HCEC 1CT (cell line): ENCODE measurements at places on chromosomes 3 and 15.

- DNase-seq, result no peak
Measured at GRCh38 chr15:47410247-47410646, 307.1 kb upstream of the SEMA6D start.

DNA sequence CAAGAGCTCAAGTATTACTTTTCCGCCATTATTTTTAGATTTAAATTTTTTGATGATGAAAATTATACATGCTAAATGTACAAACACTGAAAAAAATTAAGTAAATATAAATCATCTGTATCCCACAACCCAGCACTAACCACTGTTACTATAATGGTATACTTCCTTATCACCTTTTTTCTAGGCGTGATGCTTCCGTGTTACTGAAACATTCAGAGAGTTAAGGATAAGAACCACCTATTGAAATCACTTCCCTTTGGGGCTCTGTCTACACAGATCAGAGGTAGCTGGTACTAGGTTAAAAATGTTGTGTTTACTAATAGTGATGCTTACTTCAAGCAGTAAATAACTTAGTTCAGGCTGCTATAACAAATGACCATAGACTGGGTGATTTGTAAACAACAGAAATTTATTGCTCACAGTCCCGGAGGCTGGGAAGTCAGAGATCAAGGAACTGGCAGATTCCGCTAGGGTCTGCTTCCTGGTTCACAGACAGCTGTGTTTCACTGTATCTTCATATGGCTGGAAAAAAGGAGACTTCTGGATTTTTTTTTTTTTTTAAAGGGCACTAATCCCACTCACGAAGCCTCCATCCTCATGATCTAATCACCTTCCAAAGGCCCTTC is 6.4 kb downstream of the SNX4 start:
- DNase-seq, result no peak

DNA sequence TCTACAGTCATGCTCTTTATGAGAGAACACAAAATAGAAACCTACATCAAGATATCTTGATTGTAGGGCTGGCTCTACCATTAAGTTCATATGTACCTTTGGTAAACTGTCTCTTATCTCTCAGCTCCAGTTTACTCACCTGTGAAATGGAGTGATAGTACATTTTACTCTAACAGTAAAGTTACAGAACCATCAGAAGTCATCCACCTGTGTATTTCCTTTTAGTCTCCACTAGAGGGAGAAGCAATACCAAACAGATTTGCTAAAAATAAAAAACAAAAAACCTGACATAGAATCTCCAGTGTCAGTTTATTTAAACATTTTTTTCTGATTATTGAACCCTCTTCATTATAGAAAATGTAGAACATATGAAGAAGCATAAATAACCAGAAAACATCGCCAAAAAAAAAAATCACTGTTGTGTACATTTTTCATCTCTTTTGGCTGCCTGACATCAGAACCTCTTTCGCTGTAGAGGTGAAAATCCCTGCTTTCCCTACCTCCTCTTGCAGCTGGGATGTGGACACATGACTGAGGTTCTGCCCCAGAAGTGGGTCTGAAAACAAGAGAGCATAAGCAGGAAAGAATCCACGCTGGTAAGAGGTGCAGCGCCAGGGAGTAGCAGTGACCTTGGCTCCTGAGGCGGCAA is 48.7 kb upstream of the WDR72 start:
- no peak for DNase-seq

DNA sequence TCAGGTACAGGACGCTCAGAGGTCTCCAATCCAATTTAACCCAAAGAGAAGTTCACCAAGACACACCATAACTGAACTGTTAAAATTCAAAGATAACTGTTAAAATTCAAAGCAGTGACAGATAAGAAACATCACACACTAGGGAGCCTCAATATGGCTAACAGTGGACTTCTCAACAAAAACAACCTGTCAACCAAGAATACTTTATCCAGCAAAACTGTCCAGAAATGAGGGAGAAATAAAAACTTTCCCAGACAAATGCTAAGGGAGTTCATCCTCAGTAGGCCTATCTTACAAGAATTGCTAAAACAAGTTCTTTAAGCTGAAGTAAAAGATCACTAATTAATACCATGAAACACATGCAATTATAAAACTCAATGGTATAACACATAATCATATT is 36.3 kb upstream of the MYLK start:
- no peak for DNase-seq

DNA sequence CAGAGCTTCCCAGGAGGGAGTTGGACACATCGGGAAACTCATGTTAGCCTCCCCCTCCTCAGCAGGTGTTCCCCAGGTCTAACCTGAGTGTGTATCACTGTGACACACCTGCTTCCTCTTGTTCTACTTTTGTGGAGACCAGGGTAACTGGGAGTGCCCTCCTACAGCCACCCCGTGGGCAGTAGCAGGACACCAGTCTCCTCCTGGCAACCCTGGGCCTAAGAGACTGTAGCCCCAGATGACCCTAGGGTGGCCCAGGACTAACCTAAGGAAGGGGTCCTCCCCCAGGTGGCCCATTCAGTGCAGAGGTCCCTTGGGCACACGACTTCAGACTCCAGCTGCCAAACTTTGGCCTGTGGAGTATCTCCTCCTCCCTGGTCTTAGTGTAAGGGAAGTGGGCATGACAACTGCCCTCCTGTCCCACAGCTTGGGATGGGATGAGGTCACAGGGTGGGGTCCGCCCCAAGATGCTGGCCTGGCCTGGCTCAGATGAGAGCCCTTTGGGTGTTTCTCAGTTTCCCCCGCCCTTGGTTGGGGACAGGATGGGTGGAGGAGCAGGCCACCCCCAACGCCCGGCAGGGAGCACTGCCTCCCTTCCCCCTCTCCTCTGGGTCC is 4.8 kb downstream of the CSK start:
- DNase-seq, result no peak

GRCh38 chr15:31317421-31318327 is 9.0 kb upstream of the KLF13 start:
- DNase-seq, result no peak

DNA sequence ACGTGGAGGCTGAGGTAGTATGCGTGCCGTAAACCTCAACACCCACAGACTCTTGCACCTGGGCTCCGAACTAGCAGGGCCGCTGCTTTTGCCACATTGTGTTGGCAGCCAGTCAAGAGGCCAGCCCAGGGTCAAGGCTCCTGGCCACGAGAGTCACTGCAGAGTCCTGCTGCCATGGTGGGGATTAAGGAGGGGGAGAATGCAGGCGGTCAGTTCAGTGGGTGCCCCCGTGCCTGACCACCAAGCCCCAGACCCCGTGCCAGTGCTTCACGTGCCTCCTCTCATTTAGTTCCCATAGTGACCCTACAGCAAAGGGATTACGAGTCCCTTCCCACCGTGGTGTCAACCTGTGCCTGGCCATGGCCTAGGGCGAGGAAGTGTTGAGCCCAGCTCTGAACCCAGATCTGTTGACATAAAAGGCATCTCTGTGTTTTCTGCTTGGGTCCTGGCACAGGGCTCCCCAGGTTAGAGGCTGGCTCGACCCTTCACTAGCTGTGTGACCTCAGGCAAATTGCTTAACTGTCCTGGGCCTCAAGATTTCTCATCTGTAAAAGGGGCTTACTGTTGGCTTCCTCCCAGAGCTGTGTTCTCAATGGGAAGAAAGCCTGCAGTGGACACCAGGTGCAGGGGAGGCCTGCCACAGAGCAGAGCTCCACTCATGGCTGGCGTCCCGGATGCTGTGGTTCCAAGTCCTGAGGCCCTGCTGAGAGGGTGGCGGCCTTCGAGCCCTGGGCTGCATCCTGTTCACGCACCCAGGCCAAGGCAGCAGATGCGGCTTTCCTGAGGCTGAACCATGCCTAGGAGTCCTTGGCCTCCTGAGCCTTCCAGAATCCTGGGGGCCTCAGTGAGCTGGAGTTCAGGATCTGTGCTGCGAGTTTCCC is 32.8 kb downstream of the FBLN2 start:
- no peak for DNase-seq

- DNase-seq, result no peak
Measured at GRCh38 chr15:69125236-69125635, 35.2 kb upstream of the GLCE start.

- DNase-seq, result no peak
Measured at GRCh38 chr3:129918461-129918860, 24.9 kb upstream of the TMCC1 start.

- peak; percentile 63 for DNase-seq
Measured at GRCh38 chr3:64399205-64399800, 174.0 kb upstream of the PRICKLE2 start.

DNA sequence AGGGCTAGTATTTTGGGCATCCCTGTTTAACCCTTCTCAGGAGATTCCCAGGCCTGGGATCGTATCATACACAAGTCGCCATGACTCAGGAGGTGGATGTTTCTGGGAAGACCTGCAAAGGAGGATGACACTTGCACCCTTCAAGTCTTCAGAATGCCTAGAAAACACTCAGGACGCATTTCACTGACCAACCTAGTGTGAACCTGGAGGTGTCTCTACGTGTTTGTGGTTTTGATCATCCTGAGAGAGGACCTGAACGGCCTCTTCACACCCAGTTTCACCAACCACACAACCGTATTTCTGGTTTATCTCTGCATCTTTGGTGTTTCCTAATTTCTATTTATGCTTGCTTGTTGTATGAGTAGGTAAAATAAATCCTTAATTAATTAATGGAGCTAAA is 2.8 kb upstream of the CLDND1 start:
- no peak for DNase-seq

DNA sequence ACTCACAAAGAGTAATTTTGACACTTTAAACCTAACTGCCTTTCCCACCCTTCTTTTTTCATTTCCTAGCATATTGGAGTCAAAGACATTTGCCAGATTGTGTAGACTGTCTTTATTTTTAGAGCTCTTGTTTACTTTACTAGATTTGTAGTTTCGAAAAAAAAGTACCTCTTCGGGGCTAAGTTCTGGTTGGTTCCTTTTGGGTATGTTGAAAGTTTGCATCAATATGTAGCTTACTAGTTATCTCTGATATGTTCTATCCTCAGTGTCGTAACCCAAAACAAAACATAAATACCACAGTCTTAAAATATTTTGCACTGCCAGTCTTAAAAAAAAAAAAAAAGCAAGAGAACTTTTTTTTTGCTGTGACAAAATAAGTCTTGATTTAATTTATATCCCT is 52.2 kb downstream of the REC114 start:
- no peak for DNase-seq

- DNase-seq, result no peak
Measured at GRCh38 chr3:2154621-2155020, 56.0 kb downstream of the CNTN4 start.

- no peak for DNase-seq
Measured at GRCh38 chr3:105614288-105615030, 247.8 kb downstream of the ALCAM start.

DNA sequence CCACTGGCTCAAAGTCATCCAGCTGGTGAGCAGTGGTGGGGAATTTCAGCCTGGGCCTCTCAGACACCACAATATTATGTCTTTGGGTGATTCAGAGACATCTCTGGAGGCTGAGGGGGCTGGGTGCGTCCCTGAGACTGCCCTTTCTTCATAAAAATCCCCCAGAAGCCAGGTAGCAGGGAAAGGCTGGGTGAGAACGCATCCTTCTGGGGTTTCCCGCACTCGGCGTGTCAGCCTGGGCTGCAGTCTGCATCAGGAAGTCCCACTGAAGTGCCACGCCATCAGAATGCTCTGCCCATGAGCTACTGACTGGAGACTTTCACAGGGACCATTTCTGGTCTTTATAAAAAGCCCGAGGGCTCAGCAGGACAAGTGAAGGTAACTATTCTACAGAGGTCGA is 148.8 kb upstream of the SLC6A11 start:
- no peak for DNase-seq

GRCh38 chr15:101494251-101494796 is 4.8 kb upstream of the PCSK6 start:
- no peak for DNase-seq

- no peak for DNase-seq
Measured at GRCh38 chr15:48868023-48868422, 9.9 kb upstream of the EID1 start.

GRCh38 chr3:87796137-87796842 is 262.5 kb downstream of the CGGBP1 start:
- no peak for DNase-seq

DNA sequence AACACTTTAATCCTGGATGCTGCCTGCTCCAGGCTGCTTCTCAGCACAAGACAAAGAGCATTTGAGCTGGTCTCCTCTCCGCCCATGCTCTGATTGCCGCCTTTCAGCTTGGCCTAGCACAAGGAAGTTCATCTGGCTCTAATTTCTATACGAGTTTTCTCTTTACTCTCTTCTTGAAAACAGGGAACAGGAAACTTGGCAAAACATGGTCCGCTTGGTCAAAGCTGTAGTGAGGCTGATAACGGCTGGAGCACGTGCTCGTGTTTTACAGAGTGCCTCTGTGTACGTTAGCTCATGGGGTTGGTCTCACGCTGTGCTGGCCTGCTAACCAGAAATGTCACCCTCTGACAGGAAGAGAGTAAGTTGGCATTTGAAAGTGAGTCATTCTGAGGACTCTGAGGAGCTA is 19.2 kb downstream of the RARRES1 start:
- no peak for DNase-seq

- DNase-seq, result no peak
Measured at GRCh38 chr3:119261055-119261454, 20.4 kb upstream of the B4GALT4 start.
